HFFc6 (cell line): ENCODE measurements at places on chromosomes 7 and 10.

- DNase-seq, result no peak
Observed at GRCh38 chr7:157012113-157012547, 1.7 kb upstream of the MNX1 start.

GRCh38 chr7:128381161-128381821 is 19.8 kb upstream of the PRRT4 start:
- DNase-seq, result no peak

DNA sequence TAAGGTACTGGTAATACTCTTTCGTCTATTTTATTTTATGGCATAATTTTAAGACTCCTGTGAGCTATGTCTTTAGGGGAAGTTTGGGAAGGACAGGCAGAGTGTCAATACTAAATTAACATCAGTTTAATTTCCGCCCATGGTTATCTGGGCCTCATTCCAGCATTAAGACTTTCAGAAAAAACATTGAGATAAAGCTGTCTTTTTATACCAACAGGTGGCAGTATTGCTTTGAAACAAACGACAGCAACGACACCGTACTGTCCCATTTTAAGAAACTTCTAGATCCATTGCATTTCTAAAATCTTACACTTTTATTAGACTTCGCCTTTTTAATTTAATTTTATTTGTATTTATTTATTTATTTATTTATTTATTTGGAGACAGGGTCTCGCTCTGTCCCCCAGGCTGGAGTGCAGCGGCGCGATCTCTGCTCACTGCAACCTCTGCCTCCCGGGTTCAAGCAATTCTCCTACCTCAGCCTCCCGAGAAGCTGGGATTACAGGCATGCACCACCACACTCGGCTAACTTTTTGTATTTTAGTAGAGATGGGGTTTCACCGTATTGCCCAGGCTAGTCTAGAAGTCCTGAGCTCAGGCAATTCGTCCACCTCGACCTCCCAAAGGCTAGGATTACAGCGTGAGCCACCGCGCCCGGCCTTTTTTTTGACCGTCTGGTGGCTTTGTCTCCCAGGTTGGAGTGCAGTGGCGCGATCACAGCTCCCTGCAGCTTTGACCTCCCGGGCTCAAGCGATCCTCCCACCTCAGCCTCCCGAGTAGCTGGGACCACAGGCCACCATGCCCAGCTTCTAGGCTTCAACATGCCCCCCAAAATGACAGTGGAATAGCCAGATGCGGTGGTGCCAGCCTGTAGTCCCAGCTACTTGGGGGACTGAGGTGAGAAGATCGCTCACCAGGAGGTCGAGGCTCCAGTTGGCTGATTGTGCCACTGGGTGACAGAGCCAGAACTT is 78.7 kb upstream of the C1GALT1 start:
- DNase-seq, result peak; percentile 72

- no peak for DNase-seq
Observed at GRCh38 chr10:24804392-24804791, 80.7 kb upstream of the ARHGAP21 start.

DNA sequence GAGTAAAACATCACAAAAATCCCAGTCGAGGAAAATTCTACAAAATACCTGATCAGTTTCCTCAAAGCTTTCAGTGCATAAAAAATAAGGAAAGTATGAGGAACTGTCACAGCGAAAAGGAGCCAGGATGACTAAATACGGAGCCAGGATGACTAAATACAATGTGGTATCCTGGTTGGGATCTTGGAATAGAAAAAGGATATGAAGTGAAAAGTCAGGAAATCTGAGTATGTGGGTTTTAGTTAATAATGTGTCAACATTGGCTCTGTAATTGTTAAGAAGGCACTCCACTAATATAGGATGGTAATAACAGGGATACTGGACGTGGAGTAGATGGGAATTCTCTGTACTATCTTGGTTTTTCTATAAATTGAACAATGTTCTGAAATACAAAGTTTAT is 175.5 kb downstream of the SUGCT start:
- no peak for DNase-seq

DNA sequence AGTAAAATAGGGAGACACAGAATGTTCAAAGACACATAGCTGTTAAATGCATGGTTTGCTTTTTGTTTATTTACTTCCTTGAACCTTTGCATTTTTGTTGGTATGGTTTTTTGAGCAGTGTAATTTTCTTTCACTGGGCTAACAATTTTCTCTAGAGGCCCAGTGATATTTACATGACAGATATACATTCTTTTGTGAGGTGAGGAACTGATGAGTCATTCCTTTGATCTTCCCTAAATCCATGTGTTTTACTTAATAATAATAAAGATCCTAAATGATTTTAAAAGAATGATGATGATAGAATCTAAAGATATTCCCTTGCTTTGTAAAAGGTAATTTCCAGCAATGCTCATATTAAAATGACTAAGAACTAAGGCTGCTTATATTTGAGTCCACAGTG is 188.5 kb upstream of the ANK3 start:
- DNase-seq, result no peak

- peak; percentile 39 for DNase-seq
Observed at GRCh38 chr10:120403109-120403508, 53.9 kb upstream of the PLPP4 start.

DNA sequence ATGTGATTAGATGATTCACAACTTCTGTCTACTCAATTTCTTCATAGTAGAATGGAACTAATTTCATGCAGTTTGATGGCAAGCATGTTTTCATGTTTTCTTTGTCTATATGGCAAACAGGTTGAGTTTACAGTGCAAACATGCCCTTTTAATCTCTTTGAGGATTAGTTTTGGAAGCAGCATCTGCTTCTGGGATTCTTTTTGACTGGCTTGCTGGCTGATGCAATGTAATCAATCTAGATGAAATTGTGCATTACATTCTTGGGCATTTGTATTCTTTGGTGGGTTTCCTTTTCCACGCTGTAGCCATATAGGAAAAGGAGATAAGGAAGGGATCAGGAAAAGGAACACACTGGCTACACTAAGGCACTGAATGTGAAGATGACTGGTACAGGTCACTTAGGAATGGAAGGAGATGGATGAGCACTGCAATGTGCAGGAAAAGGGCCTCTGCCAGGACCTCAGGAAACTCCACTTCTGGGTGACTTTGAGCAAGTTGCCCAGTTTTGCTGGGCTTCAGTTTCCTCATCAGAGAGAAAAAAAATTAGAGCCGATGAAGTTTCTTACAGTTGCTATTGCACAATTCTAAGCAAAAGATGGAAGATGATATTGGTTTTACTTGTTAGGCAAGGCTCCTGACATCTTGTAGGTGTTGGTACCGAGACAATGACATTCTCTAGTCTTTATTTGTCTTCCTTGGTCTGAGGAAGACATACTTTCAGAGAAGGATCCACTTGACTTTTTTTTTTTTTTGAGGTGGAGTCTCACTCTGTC is 269.1 kb downstream of the SUGCT start:
- DNase-seq, result no peak
